ENCODE measurements at places on chromosomes 6 and 20. TPM values are rescaled to one million over a fixed set of nuclear protein-coding genes. Genes with fewer than 3 reads are reported as not detected.

- no peak for DNase-seq
Observed at GRCh38 chr6:106520711-106521401, 108.4 kb downstream of the RTN4IP1 start.

GRCh38 chr6:159106627-159107241 lies 61.9 kb upstream of the TAGAP start:
- DNase-seq: no peak

GRCh38 chr6:170316071-170316470 lies 9.5 kb downstream of the FAM120B start:
- DNase-seq: no peak

- no peak for DNase-seq
Observed at GRCh38 chr6:145836772-145837171, 22.2 kb upstream of the FBXO30 start.

DNA sequence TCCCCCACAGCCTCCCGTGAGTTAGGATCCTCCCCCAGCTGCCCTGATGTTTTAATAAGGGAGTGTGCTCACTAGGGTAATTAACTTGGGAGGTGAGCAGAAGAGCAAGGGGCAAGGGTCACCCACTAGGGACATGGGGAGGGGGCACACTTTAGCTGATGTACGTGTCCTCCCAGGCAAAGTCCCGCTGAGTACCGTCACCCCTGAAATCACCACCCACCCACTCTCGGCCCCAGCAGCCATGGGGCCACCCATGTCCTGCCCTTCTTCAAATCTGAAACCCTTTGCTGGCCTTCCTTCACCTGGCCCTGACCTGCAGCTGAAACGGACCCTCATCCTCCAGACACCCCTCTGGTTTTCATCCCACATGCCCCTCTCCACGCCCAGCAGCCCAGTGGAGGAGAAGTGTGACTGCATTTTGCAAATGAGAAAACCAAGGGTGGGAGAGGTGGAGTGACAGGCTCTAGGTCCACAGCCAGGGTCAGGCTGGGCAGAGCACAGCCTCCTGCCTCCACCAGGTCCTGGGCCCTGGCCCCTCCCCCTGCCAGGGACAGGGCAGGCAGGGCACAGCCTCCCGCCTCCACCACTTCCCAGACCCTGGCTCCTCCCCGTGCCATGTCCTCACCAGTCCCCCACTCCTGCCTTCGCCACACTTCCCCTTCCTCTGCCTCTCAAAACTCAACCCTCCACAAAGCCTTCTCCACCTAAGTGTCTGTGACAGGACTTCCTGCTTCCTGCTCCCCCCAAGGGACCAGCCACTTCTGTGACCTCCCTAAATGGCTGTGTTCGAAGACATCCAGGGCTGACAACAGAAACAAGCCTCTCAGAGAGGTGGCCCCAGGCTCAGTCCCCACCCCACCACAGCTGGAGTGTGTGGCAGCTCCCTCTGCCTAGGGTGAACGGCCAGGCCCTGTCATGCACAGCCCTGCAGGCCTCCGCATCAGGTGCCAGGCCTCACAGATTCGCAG lies 15.1 kb downstream of the ACSS1 start:
- DNase-seq: no peak

DNA sequence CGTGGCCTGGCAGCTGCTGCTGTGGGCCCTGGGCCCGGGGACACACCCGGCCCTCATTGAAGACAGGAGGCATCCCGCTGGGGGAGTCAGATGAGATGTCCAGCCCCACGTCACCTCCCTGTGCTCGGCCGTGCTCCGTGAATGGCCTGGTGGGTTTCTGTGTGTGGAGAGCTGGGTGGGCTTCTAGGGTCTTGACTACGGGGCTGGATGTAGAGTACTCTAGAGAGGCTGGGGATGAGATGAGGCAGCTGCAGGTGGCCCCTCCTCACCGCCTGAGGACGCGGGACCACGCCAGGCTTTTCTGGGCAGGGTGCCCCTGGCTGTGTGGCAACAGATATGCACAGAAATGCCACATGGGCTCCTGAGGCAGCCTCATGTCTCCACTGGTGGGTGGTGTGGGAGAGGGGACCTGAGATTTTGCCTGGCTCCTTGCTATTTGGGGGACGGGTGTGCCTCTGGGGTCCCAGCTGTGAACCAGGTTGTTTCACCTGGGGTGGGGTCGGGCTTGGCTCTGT lies 8.4 kb upstream of the BHLHE23 start:
- no peak for DNase-seq

DNA sequence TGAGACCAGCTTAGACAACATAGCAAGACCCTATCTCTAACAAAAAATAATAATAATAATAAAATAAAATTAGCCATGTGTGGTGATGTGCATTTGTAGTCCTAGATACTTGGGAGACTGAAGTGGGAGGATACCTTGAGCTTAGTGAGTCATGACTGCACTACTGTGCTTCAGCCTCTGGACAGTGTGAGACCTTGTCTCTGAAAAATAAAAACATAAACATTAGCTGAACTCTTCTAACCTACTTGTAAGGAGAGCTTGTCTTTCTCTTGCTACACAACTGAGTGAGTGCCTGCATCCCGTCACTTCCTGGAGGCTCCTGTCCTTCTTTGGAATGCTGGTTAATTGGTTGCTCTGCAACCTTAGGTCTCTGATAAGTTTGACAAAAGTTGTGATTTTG lies 5.1 kb upstream of the DBNDD2 start:
- DNase-seq: no peak

DNA sequence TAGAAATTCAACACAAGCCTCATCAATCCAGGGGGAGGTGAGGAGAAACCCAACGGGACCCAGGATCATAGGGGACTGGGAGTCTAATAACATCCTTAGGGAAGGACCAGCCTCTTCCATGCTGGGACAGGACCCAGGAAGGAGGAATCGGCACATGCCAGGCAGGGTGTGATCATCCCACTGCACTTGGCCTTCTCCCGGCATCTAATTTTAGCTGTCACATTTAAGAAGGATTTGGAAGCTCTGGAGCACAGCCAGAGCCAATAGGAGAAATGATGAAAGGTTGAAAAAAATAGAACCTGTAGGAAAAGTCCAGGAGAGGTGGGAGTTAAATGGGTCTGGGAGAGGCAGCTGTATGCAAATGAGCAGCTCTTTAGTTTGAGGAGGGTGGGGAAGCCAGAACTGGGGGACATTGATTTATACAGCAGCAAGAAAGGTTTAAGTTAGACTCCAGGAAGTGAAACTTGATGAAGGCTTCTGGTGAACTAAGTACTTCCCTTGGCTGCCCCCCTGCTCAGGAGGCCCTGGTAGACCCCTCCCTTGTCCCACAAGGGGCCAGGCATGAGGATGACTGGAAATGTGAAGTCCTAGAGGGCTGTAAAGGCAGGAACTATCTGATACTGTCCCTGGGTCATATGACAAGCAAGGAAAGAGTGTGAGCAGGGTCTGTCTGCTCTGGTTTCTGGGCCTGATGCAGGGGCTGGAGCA lies 260.3 kb downstream of the LRFN2 start:
- no peak for DNase-seq

- DNase-seq: no peak
Observed at GRCh38 chr20:58294497-58295455, 14.7 kb upstream of the RAB22A start.

GRCh38 chr6:87182321-87182720 lies 27.0 kb downstream of the ZNF292 start:
- DNase-seq: no peak

DNA sequence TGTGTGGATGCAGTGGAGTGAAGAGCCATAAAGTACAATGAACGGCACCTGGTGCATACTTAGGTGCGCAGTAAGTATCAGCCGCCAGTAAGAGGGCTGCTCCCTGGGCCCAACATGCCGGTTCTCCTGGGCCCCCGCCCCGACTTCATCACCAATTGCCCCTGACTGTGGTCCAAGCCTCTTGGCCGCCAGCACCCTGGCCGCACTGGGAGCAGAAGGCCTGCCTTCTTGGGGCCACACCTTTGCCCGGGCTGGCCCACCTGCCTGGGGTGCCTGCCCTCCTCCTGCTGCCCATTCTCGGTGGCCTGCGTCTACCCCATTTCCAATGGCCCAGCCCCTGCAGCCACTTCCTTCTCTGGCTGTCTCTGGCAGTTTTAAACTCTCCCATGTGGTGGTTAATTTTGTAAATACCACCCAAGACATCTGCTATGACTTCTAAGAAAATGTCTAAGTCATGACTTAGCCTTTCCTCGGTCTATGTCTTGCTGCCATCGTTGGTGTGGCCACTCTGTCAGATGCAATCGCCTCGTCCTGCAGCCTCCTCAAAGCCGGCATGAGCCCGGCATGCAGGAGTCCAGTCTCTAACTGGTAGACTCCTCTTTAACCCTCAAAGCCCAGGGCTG lies 36.8 kb downstream of the PMEPA1 start:
- DNase-seq: no peak

GRCh38 chr6:79841577-79842375 lies 105.6 kb downstream of the ELOVL4 start:
- DNase-seq: no peak

GRCh38 chr6:166308033-166308768 lies at the start of gene PRR18:
TSS of gene PRR18 (minus strand) at chr6:166308392. CDS start at chr6:166308142, 250 bp downstream.
- DNase-seq: peak; percentile 48

DNA sequence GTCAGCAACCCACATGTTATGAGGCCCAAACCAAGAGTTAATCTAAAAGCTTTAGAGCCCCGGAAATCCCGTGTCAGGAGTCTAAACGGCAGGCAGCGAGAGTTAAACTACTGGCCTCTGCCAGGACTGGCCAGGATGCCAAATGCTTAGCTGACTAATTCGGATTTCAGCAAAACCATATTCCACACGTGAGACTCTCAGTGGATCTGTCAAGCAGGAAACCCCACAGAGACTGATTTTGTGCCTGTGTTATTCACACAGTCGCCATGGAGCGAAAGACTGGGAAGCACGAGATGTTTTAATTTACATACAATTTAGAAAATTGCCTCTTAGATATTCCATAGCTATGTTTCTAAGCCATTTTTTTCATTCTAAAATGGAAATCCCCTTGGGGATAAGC lies 152.9 kb downstream of the RNASET2 start:
- DNase-seq: no peak

DNA sequence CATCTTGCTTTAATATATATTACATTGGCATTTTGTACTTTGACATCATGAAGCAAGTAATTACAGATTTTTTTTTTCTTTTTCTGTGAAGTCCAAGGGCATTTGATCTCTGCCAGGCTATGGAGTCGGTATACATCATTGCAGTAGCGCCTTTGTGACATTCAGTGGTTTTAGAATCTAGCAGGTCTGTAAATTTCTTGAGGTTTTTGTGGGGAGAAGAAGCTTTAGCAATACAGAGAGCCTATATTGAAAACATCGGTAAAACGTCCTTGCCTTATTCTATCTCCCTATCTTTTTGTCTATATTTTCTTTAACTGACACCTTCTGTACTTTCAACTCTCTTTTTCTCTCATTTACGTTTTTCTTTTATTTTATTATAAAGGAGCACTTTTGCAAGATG lies 47.2 kb downstream of the DUSP22 start:
- no peak for DNase-seq

DNA sequence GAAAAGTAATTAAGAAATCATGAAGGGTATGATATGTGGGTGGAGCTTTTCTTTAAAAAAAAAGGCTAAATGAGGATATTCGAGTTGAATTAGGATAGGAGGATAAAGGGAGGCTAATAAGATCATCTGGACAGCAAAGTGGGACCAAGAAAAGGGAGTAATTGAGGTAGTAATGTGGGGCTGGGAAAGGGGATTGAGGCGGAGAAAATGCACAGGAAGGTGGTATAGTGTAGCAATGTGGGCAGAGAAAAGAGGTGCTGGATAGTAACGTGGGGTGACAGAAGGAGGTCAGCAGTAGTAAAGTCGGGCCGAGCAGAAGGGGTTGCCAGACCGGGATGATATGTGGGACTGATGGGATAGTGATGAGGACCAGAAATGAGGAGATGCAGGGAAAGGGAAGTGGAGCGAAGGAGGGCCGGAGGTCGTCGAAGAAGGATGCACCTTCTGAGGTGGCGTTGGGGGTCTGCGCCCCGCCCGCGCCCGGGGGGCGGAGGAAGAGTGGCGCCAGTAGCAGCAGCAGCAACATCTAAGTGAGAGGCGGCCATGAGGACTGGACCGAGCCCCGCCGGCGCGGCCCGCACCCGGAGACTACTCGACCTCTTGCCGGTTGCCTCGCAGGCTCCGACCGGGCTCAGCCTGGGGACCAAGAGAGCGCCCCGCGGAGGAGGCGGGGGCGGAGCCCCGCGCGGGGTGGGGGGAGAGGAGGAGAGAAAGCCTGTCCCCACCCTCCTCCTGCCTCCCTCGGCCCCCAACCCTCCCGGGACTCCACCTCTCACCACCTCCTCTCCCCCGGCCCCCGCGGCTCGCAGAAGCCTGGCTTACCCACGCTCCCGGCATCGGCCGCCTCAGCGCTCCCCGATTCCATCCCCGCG lies 887 bp downstream of the GABBR1 start:
- peak; percentile 82 for DNase-seq

DNA sequence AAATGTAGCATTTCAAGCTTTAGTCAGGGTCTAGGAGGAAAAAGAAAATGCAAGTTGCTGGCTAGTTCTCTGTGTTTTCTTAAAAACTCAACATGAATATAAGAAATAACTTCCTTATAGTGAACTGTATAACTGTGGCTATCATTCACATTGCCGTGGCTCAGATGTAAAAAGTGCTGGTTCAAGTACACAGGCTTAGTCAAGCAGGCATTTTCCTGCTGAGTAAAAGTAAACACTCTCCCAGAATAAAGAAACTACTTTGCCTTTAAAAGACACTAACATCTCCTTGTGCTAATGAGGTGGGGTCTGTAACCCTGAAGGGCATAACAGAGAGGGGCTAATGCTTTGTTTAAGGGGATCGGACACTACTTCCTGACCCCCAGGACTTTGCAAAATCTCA lies 3.3 kb downstream of the ATP5F1E start:
- DNase-seq: no peak

DNA sequence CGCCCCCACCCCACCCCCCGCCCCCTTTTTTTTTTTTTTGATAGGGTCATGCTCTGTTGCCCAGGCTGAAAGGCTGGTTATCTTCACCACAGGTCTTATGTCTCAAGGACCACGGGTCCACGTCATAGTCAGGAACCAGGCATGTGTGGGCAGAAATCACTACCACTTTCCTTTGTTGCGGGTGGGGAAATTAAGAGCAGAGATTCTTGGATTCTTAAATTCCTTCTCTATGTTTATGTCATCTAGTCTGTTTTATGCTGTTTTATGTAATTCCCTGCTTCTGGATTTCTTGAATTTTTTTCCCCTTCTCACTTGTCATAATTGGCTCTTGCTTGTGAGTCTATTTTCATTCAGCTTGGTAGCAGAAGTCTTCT lies 25.8 kb upstream of the PLCG1 start:
- no peak for DNase-seq

BHLHE23 gene
- total RNA-seq: not detected

SLC17A4 gene
- 5.4 TPM for total RNA-seq

SLC32A1 gene
- total RNA-seq: not detected

RIPOR2 gene
- 0.28 TPM for total RNA-seq

MLN gene
- not detected for total RNA-seq

GSTA3 gene
- not detected for total RNA-seq

LRRC73 gene
- 0.87 TPM for total RNA-seq

SIRPB2 gene
- 2.9 TPM for total RNA-seq

PPIL4 gene
- 13.4 TPM for total RNA-seq

FYN gene
- total RNA-seq: 21.7 TPM

TFAP2D gene
- total RNA-seq: not detected

HSPA1L gene
- total RNA-seq: 0.51 TPM

CSE1L gene
- total RNA-seq: 19.3 TPM

MICB gene
- total RNA-seq: 0.24 TPM
